ENCODE measurements at places on chromosomes 4 and X. TPM values are rescaled to one million over a fixed set of nuclear protein-coding genes. Genes with fewer than 3 reads are reported as not detected.

GRCh38 chr4:16692046-16692445, 206.4 kb downstream of the LDB2 start:
- DNase-seq, result no peak

DNA sequence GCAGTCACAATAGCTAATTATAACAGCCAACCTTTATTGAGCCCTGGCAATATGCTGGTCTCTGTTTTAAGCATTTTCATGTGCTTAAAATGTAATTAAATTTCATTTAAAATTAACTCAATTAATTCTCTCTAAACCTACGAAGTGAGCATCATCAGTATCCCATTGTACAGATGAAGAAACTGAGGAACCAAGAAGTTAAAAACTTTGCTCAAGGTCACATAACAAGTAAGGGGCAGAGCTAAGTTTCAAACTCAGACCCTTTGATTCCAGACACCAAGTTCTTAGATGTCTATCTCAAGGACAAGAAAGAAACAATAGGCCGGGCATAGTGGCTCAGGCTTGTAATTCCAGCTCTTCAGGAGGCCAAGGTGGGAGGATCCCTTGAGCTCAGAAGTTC, 55.9 kb upstream of the NFKB1 start:
- DNase-seq, result no peak

DNA sequence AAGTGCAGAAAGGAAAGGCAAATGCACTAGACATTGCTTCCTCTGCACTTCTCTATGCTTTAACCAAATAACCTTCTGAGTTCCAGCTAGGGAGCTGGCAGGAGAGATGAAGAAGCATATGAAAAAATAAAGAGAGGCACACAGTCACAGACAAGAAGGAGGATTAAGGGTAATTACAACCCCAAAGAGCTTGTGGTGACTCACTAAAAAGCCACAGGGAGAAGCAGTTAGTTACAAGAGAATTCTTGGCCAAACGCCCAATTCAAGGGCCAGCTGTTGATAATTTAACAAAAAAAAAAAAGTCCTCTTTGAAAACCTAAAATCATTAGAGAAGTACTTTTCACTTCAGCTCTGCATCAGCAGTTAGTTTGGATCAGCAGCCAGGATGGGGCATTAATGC, 478.0 kb downstream of the KCNIP4 start:
- DNase-seq, result no peak

Gene MPC1L
- not detected for total RNA-seq

- DNase-seq, result no peak
Measured at GRCh38 chrX:51891821-51892551, 1.4 kb upstream of the MAGED1 start.
